ENCODE measurements at places on chromosomes 12 and 14.

DNA sequence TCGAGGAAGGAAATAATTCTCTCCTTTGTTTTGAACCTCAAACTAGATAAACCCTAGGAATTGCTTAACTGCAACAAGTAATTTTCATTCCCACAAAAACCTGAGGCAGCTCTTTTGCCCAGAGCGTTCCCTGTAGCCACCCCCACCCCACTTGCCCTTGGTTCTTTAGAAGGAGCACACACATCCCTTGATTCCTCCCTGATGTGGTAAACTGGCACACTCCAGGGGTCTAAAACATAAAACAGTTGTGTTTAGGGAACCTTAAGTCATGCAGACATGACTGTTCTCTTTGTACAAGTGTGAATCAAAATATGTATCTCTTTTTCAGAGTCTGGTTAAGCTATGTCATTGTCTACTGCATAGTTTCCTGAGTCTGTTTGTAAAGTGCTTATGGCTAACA lies 14.0 kb downstream of the MAPK1IP1L start:
- no peak for DNase-seq

- DNase-seq = no peak
These were observed 119.9 kb upstream of the ATP2B1 start for GRCh38 chr12:89828575-89828974.

DNA sequence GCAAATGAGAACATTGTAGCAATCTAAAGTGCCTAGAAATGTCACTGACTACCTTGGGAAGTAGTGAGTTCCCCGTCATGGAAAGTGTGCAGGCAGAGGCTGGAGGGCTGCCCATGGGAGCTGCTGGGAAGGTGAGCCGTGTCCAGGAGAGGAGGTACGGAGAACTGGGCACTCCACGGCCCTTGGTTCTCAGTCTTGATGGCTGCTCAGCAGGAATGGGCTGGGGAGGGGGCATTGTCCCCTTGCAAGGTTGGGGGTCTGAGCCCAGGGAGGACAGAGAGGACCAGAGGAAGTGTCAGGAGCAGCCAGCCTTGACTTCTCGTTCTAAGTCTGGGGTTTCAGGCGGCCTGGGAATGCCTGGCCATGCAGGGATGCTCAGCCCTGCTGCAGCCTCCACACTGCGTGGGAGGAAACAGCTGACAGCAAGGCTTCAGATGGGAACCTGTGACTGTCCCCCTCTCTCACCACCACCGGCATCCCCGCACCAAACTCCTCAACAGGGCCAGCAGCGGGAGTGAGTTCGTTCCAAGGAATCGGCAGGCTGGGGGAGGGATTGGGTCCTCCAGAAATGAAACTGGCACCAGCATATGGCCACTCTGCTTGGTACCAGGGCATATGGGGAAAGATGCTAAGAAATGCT lies 140.2 kb downstream of the BCL11B start:
- no peak for DNase-seq

DNA sequence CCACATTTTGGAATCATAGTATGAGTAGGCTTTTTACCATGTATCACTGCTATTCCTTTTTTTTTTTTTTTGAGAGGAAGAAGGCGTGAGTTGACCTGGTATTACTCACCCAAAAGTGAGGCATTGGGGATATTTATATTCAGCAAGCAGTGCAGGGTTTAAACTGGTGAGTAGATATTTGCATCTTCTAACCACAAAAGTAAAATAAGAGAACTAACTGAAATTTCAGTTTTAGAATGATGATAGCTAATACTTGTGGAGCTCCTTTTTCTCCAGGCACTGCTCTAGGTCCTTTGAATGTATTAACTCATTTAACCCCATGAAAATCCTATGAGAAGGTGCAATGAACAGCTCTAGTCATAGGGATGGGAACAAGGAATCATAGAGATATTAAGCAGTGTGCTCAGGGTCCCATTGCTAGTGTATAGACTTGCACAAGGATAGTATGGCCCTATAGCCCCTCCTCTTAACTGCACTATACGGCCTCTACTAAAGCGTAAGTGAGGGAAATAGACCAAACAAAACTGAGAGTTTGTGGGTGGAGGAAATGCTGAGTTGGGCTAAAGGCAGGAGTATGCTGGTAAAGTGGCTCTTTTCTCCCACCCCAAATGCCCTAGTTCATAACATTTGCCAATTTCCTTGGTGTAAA lies 104.3 kb upstream of the MAX start:
- DNase-seq = no peak

GRCh38 chr14:101056446-101056845 lies 152.9 kb upstream of the RTL1 start:
- no peak for DNase-seq

- DNase-seq = no peak
These were observed 9.1 kb upstream of the MDM2 start for GRCh38 chr12:68798882-68799234.

- DNase-seq = no peak
These were observed 6.7 kb downstream of the SDS start for GRCh38 chr12:113396828-113397496.

- DNase-seq = no peak
These were observed 53.4 kb downstream of the RGS6 start for GRCh38 chr14:71985538-71986189.

GRCh38 chr12:128519426-128519825 lies 252.5 kb downstream of the TMEM132C start:
- no peak for DNase-seq

DNA sequence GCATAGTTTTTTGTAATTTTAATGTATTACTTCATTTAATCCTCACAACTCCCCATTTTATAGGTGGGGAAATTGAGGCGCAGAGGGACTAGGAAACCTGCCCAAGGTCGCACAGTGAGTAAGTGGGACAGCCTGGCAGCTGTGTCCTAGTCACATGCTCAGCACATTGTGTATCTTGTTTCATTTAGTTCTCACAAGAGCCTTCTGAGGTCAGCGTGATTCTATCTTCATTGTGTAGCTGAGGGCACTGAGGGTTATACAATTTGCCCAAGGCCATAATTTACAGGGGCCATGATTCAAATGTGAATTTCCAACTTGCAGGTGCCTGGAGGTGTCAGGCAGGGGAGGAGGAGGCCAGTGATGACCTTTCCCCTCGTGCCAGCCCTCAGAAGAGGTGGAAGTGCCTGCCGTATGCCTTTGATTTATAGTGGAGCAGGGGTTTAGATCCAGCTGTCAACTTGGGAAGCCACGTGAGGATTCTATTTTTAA lies 30.3 kb upstream of the SMOC1 start:
- DNase-seq = no peak

DNA sequence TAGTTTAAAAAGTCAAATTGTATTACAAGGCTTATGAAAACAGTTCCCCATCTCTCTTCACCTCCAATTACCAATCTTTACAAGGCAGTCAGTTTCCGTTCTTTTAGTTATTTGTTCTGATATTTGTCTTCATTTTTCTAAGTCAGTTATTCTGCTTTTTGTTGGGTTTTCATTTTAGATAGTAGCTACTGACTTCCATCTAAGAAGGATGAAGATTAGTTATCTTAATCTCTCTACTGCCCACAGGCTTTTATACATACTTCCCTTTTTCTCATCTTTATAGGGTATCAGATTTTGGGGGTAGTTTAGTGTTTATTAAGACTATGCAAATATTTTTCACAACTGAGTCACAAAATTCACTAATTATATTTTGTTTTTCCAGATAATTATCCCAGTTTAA lies 38.4 kb downstream of the FRS2 start:
- DNase-seq = no peak

DNA sequence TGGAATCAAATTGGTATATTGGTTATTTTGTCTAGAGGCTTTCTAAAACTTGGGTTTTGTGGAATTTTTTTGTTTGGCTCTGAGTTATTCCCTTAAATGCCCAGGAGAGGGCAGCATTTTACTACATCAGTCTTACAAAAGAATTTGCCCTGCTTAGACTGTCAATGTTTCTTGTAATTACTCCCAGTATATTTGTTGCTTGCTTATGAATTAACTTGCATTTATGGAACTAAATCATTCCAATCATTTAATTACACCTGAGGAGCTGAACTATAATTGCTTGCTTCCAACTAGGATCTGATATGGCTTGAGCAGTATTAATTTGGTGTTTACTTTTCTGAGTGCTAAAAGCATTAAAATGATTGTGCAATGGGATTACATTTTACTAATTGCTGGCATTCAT lies 48.7 kb downstream of the MIPOL1 start:
- no peak for DNase-seq

GRCh38 chr12:122327494-122328385 lies 61.4 kb upstream of the VPS33A start:
- DNase-seq = no peak

GRCh38 chr12:101076921-101077320 lies 133.1 kb downstream of the SLC5A8 start:
- DNase-seq = no peak

DNA sequence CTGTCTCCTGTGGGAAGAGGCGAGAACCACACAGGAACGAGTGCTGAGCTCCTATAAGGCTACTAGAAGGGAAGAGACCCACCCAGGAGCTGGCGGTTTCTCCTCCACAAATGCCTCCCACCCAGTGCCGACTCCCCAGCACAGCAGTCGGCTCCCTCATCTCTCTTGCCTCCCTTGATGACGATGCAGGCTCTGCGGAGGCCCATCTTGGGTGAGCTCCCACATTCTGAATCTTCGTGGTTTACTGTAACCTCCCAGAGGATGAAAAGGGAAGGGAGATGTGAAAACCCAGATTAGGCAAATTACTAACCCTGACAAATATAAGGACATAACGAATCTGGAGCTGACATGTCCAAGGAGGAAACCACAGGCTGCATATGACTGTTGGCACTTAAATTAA lies 23.8 kb downstream of the GRIN2B start:
- no peak for DNase-seq

- DNase-seq = peak; percentile 22
These were observed 23.6 kb downstream of the PYGL start for GRCh38 chr14:50920482-50921230.

GRCh38 chr14:27267876-27268275 lies 670.0 kb upstream of the NOVA1 start:
- no peak for DNase-seq

- DNase-seq = no peak
These were observed 715 bp downstream of the CACNB3 start for GRCh38 chr12:48818831-48819590.

- DNase-seq = no peak
These were observed 10.9 kb upstream of the LGMN start for GRCh38 chr14:92759300-92759678.

DNA sequence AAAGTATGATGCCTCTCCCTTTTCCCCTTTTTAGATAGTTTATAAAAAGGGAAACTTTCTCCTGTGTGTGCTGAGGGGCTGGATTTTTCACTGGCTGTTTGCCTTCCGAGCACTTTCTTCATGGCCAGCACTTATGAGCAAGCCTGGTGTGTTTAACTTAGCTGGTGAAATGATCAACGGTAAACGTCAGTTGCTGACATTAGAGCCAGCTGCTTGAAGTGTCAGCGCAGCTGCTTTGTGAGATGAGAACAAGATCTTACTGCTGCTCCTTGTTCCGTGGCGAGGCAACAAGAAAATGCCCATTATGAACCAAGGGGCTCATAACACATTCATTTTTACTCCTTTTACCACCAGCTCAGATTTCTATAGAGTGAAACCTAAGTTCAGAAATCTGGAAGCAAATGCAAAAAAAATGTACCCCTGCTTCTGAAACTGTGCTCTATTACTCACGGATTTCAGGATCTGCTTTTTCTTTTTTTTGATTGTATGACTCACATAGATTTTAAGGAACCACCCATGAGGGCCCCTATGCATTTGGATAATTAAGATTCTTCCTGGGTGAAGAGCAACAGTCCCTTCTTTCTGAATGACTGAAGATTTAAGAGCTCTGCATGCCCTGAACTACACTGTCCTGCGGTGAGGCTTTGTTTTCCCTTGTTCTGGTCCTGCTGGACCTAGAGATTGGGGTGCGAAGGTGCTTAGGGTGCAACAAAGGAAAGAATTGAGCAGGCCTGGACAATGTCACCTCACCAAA lies 74.3 kb upstream of the CPM start:
- no peak for DNase-seq

DNA sequence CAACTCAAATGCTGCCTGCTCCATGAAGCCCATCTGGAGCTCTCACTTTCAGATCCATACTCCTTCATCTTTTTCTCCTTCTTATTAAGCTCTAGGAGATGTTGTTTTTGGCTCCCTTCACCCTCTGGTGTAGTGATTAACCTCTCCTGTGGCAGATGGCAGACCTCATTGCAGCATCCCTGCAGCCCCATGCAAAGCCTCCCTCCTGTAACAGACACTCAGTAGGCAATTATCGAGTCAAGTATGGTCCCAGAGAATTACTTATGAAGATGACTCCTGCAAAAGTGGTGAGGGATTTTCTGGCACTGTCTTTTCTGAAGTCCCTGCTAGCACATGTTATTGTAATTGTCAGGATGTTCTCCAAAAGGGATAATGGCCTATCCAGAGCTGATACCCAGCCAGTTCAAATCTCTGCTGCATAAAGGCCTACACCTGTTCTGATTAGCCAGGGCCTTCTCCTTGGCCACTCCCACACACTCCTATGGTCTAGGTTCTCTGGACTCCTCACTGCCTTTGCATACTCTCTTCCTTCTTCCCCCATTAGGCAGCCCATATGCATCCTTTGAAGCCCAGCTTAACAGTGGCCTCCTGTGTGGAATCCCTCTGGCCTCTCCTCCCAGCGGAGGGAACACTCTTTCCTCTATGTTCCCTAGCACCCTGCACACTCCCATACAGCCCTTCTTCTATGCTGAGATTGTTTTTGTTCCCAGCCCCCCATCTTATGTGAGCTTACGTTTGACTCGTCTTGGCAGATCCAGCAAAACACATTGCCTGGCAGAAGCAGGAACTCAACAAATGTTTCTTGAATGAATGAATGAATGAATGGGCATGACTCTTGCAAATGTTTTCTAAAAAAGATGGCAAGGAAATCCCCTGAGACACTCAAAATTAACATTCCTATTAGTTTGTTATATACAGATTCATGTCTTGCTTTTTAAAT lies 43.9 kb upstream of the MDM1 start:
- DNase-seq = no peak

DNA sequence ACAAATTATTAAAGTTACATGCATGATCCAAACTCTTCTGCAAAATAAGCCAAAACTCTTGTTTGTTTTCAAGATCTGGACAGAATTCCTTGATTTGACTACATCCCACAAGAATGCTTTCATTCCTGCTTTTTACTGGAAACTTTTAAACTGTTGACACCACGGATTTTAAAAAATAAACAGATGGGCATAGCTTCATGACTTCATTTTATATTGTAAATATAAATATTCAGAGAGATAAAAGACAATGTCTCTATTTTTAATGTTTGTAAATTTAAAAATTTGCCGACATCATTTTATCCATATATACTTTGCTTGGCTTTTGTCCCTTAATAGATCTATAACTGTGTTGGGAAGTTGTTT lies 134.3 kb upstream of the DCN start:
- DNase-seq = no peak

DNA sequence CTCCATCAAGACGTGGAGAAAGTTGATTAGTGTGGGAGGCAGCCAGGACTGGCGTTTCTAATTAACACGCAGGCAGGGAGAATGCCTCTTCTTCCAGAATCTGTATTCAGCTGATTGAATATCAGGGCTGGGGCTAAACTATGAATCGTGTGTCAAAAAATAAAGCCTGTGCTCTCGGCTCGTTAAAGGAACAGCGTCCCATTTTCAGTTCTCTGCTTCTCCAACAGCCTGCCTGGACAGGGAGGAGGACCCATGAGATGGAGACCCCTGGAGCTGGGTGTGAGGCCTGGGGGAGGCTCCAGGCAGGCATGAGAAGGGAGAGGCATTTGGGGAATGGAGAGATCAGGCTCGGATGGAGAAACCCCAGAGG lies 28.6 kb upstream of the LHX5 start:
- DNase-seq = no peak

- DNase-seq = no peak
These were observed 17.4 kb upstream of the GALNT16 start for GRCh38 chr14:69242311-69243224.
